ENCODE measurements at places on chromosomes 5 and 9.

GRCh38 chr5:72036951-72037350, 70.3 kb upstream of the MAP1B start:
- DNase-seq, result no peak

- DNase-seq, result no peak
These were observed 46.3 kb upstream of the NR3C1 start for GRCh38 chr5:143449772-143450171.

GRCh38 chr9:12511726-12512125, 181.5 kb upstream of the TYRP1 start:
- no peak for DNase-seq

GRCh38 chr9:118325757-118326156, 621.6 kb downstream of the TLR4 start:
- DNase-seq, result no peak

- peak; percentile 5 for DNase-seq
These were observed 1990.5 kb downstream of the MAT2B start for GRCh38 chr5:165495829-165496380.

DNA sequence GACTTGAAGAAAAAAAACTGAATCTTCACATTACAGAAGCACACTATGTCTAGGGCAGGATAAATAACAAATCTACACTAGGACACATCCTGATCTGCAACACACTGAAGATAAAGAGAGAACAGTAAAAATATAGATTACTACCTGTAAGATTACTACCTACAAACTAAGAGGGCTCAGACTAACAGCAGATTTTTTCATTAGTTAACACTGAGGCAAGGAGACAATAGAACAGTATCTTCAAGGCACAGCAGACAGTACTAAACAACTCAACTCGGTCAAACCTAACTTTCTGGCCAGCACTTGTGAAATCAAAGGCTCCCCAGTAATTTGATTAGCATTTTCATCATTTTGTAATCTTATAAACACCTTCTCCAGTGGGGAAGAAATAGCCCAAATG, 46.5 kb downstream of the TEX10 start:
- DNase-seq, result no peak

DNA sequence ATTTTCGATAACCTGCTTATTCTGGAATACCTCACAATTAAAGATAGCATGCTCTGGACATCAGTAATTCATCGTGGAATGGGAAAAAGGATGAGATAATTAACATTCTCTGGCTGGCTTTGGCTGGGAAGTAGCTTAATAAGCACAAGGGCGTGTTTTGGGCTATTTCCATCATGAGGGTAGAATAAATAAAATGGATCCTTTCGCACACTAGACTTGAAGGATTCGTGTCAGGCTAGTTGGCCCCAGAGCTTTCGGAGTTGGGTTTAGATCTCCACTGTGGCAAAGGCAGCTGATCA, 151.2 kb upstream of the ADRA1B start:
- DNase-seq, result no peak

- DNase-seq, result no peak
These were observed 509.3 kb upstream of the CTNND2 start for GRCh38 chr5:12413585-12413984.
